ENCODE measurements at places on chromosomes 2 and 18.

- no peak for DNase-seq
Observed at GRCh38 chr2:182368996-182369395, 57.8 kb downstream of the PDE1A start.

DNA sequence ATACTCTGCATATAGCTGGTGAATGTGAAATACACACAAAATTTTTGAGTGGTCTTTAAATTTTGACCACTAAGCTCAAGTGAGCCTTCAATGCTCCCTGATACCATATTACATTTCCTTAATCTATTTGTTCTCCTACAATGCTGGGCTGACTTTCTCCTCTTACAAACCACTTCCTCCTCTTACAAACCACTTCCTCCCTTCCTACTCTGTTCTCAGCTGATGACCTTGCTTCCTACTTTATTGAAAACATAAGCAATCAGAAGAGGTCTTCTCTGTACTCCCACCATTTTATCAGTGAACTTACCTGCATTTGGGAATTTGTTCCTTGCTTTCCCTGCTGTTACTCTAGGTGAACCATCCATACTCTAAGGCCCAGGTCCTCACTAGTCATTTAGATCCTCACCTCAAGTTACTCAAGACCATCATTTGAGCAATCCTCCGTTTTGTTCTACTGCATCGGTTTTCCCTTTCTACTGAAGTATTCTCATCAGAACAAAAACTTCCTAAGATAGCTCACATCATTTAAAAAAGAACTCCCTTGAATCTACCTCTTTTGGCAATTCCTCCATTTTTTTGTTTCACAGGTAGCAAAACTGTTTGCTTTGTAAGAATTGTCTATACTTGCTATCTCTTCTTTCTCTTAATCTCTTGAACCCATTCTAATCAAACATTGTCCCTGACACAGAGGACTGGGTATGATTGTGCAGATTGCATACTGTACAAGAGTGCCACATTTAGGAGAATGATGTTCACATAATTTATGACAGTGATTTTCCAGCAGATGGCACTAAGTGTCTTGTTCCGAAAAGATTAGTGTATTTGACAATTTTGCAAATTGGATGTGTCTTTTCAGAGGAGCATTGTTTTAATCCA, 96.5 kb downstream of the EPB41L5 start:
- no peak for DNase-seq

- DNase-seq, result no peak
Observed at GRCh38 chr2:80258793-80259192, 45.8 kb downstream of the LRRTM1 start.

DNA sequence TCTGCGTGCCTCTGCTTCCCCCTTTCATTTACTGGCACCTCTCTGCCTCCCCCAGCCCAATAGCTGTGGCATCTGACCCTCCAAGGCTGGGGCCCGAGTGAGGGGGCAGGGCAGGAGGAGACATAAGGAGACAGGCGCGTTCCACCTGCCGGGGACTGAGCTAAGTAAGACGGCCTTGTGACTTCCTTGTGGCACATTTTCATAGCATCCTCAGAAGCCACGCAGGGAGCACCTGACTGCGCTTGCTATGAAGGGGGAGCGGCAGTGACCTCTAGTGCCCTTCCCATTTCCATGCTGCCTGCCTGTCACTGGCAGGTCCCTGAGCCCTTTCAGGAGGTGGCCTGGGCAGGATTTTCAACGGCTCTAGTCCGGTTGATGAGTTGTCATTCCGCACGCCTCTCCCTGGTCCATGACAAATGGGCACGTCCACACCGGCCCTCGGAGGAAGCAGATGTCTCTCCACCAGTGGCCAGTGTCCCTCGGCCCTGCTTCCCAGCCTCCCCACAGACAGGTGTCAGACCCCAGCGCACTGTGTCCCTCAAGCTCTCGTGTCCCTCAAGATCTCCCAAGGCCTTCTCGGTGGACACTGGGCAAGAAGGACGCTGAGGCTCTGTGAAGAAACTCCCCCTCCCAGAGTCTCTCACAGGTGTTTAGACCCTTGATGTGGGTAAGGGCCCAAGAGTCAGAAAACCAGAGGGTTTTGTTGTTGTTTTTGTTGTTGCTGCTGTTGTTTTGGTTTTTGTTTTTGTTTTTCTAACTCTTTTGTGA, 42.7 kb downstream of the CYP26B1 start:
- no peak for DNase-seq

DNA sequence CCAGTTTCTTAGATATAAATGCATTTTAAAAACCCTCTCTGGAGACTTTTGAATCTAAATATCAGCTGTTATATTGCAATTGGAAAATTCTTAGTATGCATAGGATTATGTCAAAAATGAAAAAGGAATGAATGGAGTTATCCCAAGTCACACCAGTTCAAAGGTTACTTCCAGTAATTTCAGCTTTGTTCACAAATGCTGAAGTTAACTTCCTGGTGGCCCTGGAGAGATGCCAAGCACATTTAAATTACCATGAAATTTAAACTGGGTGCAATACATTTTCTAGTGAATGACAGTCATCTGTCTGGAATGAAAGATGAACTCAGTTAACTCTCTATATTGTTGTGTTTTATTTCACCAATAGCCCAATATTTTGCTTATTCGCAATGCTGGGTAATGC, 753.9 kb downstream of the SUCLG1 start:
- DNase-seq, result no peak

DNA sequence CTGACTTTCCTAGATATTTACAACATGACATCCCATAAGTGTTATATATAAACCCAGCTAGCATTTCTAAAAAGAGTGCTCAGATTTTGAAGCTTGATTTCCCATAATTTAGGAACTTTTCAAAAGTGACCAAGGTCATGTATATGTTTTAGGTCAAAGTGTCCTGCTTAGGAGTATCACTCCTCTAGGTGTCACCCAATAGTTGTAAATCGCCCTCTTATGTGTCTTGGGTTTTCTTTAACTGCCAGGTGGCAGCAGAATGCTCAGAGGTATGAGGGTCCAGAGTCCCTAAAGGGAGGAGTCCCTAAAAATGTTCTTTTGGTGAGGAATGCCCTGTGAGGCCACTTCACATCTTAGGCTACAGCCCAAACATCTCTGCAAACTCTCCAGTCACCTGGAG, 358.3 kb downstream of the CELF4 start:
- DNase-seq, result no peak

All from activated naive CD4-positive, alpha-beta T cell (primary cell).